Tongue (tissue), 3 donors: ENCODE measurements at places on chromosomes 4 and X. TPM values are rescaled to one million over a fixed set of nuclear protein-coding genes. Genes with fewer than 3 reads are reported as not detected.

- DNase-seq = no peak
Measured at GRCh38 chrX:19545651-19546050, 30.3 kb upstream of the MAP3K15 start.

The SHISA3 gene
- total RNA-seq = 0.62 TPM

DNA sequence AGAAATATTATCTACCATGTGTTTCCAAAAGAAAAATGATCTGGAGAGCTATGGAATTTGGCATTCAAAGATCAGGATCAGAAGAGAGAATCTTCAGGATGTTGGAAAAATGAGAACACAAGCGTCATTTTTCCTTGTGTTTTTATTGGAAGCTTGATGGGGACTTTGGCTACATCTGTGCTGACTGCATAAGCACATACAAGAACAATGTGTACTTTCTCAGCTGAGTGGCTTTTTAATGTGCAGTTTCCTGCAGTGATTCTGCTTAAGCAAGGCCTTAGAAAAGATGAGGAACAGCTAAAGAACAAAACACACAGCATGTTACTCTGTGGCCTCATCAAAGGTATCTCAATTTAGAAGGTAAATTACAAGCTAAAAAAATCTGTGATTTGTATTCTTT lies 1039.9 kb downstream of the GLUD2 start:
- DNase-seq = peak; percentile 7

DNA sequence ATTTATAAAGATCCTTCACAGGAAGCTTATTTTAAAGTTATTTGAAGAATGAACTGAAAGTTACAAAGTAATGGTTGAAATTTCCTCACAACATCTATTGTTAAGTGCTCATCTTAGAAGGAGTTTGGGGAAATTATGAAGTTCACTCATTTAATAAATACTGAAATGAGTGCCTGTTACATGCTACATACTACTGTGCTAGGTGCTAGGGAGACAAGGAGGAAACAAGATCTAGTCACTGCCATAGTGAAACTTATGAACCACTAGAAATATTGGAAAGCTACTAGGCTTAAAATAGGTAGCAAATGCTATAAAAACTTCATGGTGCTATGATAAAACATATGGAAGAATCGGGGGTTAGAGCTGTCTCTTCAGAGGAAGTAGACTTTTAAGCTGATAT lies 97.1 kb downstream of the JADE1 start:
- DNase-seq = no peak

The CCDC158 gene
- total RNA-seq = 0.51 TPM

The TEX11 gene
- not detected for total RNA-seq

The GABRA4 gene
- total RNA-seq = 0.21 TPM

DNA sequence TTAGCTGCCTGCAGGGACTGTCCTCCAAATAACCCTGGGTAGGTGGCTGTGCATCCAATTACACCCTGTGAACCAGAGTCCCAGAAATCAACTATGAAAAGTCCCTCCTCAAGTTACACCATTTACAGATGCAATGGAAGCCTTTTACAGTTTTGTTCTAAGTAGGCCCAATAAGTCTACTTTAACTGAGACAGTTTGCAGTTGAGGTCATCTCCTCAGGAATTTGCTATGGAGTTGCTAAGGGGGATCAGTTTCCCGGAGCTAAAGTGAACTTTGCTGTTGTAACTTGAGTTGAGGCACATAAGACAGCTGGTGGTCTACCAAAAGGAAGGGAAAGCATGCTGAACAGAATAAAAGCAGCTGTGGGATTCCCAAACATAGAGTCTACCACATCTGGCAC lies 121.6 kb upstream of the STK26 start:
- DNase-seq = peak; percentile 86

DNA sequence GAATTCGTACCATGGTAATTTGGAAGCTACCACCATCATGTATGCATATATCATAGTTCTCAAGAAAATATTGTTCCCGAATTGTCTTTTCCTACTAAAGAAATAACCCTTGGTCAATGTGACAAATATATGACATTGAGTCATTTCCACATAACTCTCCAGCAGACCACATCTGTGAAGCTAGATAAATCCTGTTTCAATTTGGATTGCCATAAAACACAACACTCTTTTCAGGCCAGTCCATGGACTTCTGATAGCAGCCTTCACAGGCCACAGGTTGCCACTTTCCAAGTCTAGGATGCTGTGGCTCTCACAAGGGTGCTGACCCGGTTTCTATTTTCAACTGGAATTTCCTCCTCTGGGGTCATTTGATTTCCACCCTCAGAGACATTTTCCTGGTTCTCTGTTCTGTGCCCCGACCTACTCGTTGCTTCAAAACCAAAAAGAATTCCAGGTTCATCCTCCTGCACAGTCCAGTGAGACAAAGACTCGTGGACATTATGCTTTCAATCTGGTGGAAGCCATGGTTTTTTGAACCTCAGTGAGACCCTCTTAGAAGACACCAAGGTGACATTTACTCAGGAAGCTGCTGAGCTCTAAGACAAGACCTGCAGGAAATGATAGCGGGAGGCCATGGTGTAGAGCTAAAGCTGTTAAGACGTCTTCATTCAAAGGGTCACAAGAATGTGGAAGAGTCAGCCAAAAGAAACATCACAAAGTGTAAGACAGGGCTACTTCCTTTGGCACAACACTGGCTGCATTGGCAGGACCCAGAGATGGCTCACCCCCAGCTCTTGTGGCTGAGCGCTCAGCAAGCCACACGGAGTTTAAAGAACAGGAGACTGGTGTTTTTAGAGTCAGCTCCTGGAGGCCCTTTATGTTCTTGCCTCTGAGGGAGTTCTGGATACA lies 119.8 kb downstream of the AMELX start:
- no peak for DNase-seq

The USP17L21 gene
- not detected for total RNA-seq

- no peak for DNase-seq
Measured at GRCh38 chr4:11565213-11565612, 136.5 kb upstream of the HS3ST1 start.

- DNase-seq = no peak
Measured at GRCh38 chr4:40058854-40059253, 2.2 kb downstream of the N4BP2 start.

GRCh38 chr4:137510557-137511265 lies 21.6 kb downstream of the PCDH18 start:
- peak; percentile 60 for DNase-seq
